ENCODE measurements at places on chromosomes 1 and 21.

DNA sequence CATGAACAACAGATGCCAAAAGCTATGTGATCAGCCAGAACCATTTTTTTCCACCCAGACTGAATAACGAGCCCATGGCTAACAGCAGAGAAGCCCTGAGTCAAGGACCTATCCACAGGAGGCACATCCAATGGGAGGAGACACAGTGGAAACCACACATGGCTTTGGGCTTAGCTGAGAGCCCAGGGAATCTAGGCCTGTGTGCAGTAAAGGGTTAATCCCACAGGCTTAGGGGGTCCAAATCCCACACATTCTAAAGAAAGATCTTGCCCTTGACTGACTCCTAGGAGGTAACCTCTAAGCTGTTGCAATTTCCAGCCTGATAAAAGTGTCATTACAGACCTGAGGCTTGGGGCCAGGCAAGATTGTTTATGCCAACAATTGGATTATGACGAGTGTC lies 194.5 kb downstream of the DSCAM start:
- no peak for DNase-seq

- no peak for DNase-seq
Measured at GRCh38 chr1:225883616-225884265, 1.6 kb upstream of the TMEM63A start.

GRCh38 chr1:205226868-205227583 lies 720 bp upstream of the TMCC2 start:
- DNase-seq = no peak

DNA sequence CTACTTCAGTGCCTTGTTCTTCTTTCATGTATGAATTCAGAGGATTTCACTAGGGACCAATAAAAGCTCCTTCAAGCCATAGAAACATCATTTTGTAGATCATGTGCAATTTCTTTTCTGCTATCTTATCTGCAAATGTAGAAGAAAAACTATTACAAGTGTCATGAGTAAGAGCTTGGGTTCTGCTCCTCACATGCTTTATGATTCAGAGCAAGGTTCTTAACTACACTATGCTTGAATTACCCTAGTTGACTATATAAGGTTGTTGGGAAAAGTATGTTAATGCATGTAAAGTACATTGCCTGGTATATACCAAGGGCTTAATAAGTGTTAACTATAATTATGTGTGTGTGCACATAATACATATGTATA lies 91.4 kb upstream of the S1PR1 start:
- no peak for DNase-seq

DNA sequence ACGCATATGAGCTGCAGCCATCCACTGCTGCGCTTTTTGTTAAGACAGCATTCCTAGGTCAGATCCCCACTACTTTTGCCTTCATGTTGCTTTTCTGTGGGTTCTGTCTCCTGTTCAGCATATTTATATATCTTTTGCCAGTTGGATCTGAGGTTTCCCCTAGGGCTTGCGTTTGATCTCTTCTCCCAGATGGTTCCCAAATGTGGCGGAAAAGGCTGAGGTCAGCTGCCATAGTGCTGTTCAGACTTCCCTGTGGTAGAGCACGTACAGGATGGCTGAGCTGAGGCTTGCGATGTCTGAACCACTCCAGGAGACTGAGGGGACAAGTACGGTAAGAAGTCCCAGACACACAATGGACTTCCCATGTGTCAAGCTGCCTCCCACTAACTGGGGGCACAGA lies 39.8 kb downstream of the COL6A1 start:
- no peak for DNase-seq

DNA sequence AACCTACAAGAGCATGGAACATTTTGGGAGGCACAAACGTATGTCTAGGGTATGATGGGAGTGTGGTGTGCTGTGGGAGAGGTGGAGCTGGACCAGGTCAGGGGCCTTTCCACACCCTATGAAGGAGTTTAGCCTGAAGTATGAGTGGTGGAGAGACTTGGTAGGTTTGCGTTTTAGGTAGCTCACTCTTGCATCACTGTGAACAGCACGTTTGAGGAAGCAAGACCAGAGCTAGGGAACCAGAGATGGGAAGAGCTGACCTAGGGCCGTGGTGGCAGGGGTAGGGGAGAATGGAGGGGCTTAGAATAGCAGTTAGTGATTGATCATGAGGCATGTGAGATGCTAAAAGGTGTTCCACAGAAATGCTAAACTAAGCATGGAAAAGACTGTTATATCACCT lies 25.1 kb upstream of the ZFP69B start:
- no peak for DNase-seq

DNA sequence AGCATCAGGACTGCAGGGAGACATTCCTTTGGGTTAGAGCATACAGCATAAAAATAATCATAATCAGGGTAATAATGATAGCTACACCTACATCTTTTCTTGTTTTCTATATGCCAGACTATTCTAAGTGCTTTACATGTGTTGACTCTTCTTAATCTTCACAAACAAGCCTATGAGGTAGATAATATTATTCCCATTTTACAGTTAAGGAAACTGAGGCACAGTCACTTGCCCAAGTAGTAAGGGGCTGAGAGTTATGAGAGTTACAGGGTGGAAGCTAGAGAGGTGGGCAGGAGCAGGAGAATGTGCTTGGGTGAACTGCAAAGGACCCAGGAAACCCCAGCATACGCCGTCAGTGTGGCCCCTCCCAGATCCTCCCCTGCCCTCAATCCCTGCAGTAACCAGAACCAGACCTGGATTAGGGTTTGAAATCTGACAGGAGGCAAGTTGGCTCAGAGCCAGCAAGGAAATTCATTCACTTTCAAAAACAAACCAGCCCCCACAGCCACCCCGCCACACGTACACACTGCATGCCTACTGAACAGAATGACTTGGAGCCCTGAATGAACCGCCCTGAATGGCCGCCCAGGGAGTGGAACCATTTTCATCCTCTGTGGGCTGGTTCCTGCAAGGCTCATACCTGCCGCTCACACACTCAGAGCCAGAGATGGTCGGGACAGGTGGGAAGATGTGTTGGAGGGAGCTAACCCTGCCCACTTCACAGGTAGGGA lies 126.1 kb downstream of the TRABD2B start:
- DNase-seq = no peak

- DNase-seq = no peak
Measured at GRCh38 chr1:44594353-44594752, 79.9 kb downstream of the TMEM53 start.

DNA sequence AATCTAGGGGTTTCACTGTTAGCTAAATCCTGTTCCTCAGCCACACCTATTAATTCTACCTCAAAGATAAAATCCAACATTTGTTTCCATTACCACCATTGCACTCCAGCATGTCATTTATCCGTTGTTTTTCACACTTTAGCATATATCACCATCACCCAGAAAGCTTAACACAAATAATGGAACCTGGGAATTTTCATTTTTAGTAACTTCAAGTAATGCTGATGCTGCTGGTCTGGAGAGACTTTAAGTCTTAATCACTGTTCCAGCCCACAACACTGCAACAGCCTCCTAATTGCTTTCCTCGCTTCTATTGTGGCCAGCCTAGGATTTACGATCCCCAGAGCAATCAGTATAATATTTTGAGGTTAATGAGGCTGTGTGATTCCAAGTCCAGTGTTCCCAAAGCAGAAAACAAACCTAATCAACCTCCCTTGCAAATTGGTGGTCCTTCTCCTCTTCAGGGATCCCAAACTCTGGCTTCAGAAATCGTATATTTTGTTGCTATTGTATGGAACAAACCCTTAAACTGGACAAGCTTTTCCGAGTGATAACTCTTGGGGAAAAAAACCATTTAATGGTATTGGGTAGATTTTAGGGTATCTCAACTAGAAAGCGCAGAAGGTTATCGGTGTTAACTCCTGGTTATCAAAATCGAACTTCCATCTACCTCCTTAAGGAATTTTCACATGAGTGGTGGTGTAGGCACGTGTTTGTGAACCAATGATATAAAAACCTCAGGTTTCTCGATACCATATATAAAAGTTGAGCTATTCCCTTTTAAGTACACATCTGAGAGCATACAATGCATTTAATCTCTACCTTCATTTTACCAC lies 50.0 kb upstream of the BOLA1 start:
- no peak for DNase-seq

DNA sequence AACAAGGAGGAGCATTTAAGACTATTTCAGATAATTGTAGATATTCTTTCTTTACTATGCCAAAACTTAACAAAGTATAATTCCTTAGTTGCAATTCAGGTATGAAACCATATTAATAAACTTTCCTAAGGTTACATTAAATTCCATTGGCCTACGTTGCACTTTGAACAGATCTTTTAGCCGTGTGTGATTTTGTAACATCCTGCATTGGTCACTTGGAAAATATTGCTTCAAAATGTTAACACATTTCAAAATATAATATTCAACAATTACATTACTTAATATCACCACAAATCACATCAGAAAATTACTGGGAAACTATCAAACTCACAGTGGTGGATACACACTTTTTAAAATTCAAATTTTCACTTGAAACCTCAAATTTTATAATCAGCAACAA lies 20.2 kb downstream of the ETS2 start:
- DNase-seq = no peak

GRCh38 chr1:59697150-59697800 lies 117.5 kb upstream of the HOOK1 start:
- no peak for DNase-seq

DNA sequence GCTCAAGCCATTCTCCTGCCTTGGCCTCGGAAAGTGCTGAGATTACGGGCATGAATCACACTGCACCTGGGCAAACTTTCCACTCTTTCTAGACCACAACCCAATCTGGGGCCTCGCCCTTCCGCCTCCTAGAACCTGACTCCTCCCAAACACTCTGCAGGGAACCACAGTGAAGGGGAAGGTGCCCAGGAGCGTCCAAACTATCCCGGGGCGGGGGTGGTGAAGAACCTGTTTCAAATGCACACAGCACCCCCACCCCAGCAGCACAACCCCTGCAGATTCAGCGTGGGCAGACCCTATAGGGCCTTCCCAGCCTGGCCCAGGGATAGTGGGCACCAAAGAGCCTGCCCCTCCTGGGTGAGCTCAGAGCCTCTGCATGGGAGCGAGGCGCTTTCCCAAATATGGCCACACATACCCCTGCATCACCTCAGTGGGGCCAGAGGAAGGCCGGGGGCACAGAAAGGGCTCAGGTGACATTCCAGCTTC lies 86.9 kb downstream of the STUM start:
- DNase-seq = no peak

GRCh38 chr1:155139895-155140629 lies at the start of gene DPM3:
Gene DPM3, minus strand, starts transcription at chr1:155140531. Its CDS starts 291 bp downstream, at chr1:155140240.
- peak; percentile 69 for DNase-seq

GRCh38 chr21:39184050-39184980 lies 1.1 kb upstream of the PSMG1 start:
- no peak for DNase-seq

GRCh38 chr1:246792603-246793002 lies 68.4 kb downstream of the SCCPDH start:
- DNase-seq = no peak

- peak; percentile 47 for DNase-seq
Measured at GRCh38 chr21:43362321-43362791, 64.6 kb downstream of the SIK1 start.

DNA sequence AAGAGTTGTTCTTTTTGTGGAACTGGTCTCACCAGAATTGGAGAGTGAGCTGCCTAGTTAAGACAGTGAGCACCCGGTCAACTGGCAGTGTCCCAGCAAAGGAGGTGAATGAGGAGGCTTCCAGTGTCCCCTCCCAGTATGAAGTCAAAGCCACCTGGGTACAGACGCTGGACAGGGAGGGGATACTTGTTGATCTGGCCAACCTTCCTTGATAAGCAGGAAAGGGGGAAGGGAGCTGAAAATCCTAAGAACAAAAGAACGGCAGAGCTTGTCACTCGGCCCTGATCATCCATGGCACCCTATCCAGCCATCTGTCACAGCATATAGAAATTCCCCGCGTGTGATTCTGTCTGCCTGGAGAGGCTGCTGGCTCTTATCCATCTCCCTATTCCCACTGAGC lies 91.5 kb downstream of the SSBP3 start:
- DNase-seq = no peak

GRCh38 chr1:27789540-27790041 lies 16.6 kb downstream of the STX12 start:
- no peak for DNase-seq

DNA sequence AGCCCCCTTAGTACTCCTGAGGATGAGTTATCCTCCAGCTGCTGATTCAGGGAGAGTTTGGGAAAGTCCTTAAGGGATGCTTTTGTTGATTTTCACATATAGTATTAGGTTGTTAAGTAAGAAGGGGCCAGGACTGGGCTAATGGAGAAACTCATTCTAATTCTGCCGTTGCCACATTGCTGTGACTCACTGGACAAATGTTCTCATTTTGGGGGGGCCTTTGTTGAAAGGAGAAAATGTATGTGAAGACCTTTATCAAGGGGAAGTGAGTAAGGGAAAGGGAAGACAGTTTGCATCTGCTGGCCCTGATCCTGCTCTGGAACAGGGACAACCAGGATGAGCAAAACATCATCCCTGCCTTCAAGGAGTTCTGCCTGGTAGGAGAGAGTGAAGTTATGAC lies 123.2 kb upstream of the FGGY start:
- no peak for DNase-seq

DNA sequence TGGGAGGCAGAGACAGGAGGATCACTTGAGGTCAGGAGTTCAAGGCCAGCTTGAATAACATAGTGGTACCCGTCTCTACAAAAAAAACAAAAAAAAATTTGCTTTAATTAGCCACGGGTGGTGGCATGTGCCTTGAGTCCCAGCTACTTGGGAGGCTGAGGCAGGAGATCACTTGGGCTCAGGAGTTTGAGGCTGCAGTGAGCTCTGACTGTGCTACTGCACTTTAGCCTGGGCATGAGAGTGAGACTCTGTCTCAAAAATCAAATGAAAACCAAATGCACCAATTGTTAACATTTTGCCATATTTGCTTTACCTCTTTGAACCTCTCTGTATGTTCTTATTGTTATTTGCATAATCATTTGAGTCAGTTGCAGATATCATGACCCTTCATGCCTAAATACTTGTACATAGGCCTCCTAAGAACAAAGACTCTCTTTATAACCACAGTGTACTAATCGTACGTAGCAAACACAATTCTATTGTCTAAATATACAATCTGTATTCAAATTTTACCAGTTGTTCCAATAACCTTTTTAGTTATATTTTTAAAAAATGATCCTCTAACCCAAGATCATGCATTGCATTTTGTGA lies 8.5 kb upstream of the NID1 start:
- DNase-seq = no peak
